Hematopoietic multipotent progenitor cell treated with erythropoietin and hydrocortisone succinate and interleukin-3 and kit ligand, for 15 days (in vitro differentiated cells): ENCODE measurements at places on chromosomes 7 and 10.

GRCh38 chr10:15049533-15049932 is 5.8 kb downstream of the OLAH start:
- no peak for DNase-seq

GRCh38 chr10:15789793-15790525 is 70.2 kb upstream of the ITGA8 start:
- DNase-seq: no peak

DNA sequence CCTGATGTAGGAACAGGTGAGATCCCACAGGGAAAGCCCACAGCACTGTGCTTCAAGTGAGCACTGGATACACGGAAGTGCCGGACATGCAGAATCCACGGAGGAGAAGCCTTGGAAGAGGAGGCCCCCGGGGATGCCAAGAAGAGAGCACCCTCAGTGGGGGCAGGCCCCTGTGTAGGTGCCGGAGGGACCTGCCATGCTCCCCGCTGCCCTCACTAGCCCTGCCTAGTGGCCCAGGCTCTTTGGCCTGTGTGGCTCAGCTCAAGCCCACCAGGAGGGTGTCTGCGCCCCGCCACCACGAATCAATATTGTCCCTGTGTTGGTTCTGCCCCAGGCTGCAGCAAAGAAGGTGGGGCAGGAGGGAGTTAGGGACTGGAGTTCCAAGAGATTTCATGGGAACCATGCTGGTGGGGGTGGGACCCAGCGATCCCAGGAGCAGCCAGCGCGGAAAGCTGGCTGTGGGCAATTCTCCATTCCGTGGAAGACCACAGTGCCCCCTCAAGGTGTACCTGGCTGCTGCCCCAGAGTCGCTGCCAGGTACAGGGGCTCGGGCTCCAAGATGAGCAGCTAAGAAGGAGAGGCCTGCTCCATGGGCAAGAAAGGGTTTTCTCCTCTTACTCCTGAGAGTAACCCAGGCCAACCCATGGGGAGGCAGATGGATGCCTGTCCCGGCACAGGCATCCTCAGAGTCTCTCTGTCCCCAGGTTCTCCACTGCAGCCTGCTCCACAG is 34.9 kb upstream of the LEP start:
- DNase-seq: no peak

DNA sequence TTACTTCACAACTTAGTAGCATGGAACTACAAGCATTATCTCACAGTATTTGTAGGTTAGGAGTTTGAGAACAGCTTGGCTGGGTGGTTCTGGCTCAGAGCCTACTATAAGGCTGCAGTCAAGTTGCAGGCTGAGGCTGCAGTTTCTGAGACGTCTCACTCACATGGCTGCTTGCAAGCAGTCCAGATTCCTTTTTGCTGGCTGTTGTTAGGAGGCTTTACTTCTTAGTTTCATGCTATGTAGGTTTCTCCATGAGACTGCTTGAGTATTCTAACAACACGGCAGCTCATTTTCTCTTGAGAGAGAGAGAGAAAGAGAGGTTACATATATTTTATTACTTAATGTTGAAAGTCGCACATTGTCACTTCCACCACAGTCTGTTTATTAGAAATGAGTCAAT is 1073.9 kb downstream of the NXPH1 start:
- DNase-seq: no peak
